Thoracic aorta (tissue), 2 donors: ENCODE measurements at places on chromosomes 3 and 15.

DNA sequence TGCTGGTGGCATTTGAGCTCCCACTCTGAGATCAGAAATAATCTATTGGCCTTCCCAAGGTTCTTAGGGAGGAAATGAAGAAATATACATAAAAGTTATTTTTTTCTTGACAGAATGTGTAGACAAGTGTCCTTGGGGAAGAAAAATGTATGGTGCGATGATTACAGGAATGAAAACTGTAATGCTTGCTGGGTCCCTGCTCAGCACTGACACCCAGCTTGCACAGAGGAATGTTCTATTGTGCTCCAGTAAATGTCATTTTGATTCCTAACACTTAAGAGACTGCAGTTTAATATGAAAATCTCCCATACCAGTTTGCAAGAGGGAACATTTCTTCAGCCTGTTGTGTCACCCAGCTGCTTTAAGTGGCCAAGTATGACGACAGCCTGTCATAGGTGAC, 271.3 kb upstream of the TPM1 start:
- no peak for DNase-seq

- no peak for DNase-seq
Measured at GRCh38 chr15:81216422-81216821, 19.7 kb downstream of the IL16 start.

GRCh38 chr3:97882975-97883598, 61.3 kb downstream of the CRYBG3 start:
- no peak for DNase-seq

DNA sequence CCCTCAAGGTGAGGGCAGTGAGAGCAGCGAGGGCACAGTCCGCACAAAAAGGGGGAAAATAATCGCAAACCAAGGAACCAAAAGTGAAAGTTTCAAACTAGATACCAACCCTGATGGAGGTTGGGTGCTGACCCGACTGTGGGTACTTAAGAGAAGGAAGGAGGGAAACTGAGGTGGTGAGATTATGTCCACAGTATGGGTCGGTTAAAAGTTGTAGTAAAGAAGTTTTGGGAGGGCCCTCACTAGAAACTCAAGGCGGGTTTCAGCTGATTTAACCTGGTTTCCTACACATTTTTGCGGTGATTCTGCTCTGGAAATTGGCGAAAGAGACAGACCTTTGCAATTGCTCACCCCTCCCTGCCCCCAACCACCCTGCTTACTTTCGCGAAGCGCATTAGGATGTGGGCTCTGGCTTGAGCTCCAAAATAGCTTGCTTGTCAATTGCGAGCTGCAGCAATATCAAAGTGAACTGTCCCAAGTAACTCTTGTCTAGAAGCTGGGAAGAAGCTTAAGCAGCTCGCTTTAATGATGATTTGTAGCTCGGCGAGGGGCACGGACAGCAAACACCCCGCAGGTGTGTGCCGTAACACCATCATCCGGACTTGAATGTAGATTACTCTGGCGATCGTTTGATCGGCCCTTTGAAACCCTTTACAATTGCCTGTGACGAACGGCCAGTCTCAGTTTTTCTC, 15.8 kb downstream of the SOX2 start:
- no peak for DNase-seq

DNA sequence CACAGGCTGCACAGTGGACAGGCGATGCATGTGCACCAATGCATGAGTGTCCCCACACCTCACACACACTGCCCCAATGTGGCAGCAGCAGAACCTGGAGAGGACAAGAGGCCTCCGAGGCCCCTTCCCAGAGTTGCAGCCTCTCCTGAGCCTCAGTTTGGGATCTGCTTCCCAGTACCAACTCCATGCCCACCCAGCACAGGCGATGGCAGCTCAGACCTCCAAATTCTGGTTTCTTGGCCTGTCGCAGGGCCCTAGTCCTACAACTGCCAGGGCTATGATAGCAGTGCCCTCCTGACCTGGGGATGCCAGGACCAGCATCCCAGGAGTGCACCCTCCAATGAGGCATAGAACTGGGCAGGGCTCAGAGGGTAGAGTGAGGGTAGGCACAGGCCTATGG, 19.9 kb downstream of the ADAMTS7 start:
- no peak for DNase-seq
